ENCODE measurements at places on chromosomes 5 and 9.

DNA sequence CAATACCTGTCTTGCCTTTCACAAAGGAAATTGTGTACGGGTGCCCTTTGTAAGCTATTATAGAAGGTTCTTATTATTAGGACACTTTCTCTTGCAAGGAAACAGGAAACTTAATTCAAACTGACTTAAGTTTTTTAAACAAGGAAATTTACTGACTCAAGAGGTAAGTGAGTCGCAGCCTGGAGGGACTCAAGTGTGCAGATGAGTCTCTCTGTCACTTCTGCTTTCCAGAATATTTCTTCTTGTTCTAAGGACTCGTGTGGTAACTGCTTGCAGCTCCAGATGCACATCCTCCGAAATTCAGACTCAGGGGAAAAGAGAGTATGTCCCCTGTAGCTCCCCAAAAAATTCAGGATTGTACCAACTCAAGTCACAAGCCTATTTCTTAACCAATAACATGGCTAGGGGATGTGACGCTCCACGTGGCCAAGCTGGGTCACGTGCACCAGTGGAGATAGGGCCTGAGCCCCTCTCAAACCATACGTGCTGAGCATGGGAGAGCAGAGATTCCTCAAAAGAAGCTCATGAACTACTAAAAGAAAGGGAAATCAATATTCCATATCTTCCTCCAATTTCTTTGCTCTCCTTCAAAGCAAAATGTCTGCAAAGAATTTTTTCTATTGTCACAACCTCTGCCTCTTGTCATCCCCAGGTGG, 49.2 kb upstream of the ERCC6L2 start:
- DNase-seq = no peak

DNA sequence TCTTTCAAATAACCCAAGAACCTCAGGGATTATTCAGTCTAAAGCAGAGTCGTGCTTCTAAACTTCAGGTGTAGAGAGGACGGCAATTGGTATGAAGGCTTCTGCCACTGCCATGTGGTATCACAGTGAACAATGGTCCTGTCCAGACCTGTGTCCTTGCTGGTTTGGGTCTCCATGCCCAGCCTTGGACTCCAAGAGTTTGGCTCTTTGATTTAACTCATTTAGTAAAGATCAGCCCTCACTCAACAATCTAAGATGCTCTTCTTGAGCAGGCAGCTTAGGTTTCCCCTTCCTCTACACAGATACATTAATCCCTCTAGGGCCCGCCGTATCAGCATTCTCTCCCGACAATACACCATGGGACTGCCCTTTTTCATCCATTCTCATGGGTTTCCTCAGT, 518.0 kb downstream of the RAB3C start:
- no peak for DNase-seq

- DNase-seq = no peak
Observed at GRCh38 chr9:94904806-94905205, 178.3 kb downstream of the AOPEP start.

- no peak for DNase-seq
Observed at GRCh38 chr9:136901516-136902258, 15.4 kb downstream of the TRAF2 start.

DNA sequence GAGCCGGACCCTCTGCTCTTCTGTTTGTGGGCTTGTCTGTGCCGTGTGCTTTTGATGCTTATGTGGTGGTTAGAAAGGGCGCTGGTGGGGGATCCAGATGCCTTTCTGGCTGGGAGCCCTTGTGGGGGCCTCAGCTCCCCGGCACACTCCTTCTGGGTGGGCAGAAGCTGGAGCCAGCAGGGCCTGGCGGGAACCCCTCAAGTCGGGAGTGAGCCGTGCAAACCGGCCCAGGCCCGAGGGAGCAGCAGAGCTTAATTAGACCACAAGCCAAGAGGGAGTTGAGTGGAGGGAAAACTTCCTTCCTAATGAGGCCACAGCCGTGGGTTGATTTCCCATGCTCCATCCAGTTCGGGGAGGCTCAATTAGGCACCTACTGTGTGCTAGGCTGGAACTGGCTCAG, 76.0 kb upstream of the RNU6ATAC start:
- no peak for DNase-seq

DNA sequence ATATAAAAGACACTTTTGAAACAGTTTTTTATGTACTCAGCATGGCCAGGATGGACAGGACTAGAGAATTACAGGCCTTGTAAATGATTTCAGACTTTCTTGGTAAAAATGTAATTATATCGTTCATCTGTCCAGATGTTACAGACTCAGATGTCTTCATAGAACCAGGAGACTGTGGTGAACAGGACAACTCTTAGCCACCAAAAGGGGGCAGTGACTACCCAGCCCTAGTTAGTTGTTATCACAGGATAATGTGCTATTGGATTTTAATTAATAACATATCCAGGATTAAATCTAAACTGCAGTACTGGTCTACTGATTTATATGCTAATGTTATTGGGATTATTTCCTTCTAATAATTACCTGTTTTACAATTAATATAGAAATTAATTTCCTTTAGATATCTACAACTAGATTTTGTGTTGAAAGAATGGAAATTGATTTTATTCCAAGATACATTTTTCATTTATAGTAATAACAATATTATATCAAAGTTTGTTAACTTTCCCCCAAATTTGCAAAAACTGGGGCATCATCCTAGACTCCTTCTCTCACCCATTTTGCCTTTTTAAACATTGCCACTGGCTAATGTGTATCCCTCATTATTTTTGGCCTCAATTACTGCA, 99.4 kb downstream of the MTREX start:
- no peak for DNase-seq

GRCh38 chr5:135127439-135128240, 93.6 kb upstream of the PITX1 start:
- DNase-seq = no peak

DNA sequence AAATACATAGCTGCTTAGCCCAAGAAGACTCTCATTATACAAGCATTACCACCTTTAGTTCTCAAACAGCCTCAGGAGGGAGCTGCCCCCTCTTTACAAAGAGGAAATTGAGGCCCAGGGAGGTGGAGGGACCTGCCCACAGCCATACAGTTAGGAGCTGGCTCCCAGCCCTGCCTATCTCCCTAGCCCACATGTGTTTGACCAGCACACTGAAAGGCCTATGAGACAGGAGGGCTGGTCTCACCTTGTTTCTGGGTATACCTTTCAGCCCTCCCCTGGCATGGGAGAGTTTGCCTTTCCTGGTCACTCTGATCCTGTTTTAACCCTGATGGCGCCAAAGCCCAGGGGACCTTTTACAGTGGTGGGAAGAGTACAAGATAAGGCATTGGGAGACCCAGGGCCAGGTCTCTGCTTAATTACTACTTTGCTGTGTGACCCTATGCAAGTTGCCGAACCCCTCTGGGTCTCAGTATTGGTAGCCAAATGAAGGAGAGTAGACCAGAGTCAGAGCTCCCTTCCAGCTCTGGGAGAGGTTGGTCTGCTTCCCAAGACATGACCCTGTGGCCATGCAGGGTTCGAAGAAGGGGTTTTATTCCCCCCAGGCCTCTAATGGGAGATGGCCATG, 60.9 kb upstream of the RPL26L1 start:
- no peak for DNase-seq

DNA sequence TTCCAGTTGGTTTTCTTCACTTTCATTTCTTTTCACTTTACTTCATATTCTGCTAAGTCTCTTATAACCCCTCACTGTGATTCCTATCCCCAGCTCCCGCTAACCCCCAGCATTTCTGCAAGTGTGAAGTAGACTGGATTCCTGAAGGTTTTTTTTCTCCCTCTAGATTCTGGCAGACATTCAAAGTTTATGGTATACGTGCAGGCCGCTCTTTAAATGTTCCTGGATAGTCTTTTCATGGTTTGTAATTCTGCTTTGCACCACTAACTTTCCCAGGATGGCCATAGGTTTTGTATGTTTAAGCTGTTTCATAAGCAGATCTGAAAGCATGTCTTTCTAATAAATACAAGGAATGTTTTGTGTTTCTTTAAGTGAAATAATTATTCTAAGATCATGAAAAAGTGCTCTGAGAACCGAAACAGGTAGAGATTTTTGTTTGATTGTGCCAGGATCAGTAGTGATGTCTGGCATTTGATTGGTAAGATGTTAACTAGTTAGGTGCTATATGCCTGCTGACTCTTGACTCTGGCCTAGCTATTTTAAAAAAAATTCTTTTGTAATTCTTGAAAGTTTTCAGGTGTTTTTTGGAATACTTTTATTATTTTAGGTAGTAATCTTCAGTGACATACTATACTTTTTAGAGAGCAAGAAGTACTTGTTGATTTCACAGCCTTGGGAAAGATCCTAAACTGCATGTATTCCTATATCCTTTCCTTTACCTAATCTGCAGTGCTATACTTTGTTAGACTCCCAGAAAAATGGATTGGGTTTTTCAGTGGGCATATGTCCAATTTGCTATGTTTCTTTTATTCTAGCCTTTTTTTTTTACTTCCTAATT, 29.7 kb downstream of the CNOT6 start:
- no peak for DNase-seq

- peak; percentile 83 for DNase-seq
Observed at GRCh38 chr9:114156657-114157421, 1.5 kb downstream of the COL27A1 start.

DNA sequence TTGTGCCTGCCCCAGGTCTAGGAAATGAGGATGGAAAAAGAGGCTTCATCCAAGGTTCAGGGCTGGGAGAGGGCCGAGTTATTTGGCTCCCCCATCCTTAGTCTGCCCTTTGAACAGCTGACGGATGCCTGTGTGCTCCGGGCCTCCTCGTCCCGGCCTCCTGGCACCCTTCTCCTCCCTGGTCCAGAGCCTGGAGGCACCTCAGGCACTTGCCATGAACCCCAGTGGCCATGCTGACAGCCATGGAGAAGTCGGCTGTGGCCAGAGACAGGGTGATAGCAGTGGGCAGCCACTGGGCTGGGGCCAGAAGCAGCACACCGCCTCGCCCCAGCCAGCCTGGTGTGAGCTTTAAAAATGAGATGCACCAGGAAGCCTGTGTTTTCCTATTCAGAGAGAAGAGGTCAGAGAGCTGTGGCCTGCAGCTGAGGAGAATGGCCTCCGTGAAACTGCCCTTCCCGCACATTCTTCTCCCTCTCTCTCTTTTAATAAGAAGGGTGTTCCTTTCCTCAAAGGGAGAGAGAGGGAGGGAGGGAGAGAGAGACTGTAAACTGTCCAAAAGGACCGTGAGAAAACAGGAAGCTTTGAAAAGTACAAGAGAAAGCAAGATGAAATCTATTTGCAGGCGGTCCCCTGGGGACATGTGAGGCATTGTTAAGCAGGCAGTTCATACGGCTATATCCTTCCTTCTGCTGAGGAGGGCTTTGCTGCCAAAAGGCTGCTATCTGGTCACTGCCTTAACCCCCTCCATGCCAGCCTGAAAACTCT, 55.3 kb downstream of the ZNF366 start:
- DNase-seq = no peak

GRCh38 chr5:74198156-74198555, 442.4 kb downstream of the ENC1 start:
- no peak for DNase-seq

- DNase-seq = no peak
Observed at GRCh38 chr5:59189472-59190244, 606.8 kb downstream of the RAB3C start.

DNA sequence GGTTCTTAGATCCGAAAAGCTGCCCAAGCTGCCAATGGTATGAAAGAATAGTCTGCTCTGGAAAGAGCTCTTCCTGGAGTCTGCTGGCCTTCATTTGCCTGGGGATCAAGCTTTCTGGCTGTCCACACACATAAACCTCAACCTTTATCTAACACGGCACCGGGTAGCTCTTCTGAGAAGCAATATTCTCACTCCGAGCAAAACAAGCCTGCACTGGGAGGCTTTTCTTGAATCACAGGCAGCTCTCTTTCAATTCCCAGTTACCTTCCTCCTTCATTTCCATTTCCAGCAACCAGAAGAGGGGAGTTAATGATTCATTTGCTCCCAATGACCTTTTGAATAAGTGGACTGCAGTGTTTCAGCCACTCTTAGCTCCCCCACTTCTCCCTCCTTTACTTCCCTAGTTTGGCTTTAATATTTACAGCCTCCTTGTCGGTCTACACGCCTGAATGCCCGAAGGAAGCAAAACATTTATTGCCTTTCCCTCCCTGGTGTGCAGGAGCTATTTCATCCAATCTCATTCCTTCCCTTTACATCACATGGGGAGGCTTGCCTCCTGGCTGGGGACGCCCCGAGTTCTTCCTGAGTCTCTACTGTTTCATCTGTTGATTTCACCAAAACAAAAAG, 187.1 kb downstream of the ARHGEF28 start:
- DNase-seq = no peak

DNA sequence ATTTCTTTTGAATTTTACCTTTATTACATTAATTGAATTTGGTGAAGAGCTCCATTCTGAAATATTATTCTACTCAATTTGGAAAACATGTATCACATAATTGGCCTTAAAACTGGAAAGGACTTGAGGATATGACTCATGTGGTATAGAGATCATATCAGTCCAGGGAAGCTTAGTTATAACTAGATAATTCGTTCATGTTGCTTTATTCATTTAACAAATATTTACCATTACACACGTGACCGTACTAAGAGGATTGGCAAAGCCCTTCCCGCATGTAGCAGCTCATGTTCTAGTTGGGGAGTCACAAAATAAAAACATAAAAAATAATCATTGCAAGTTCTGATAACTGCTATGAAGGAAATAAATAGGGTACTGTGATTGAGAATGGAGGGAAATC, 1816.5 kb downstream of the MAT2B start:
- DNase-seq = no peak

GRCh38 chr5:66560371-66560770, 35.8 kb upstream of the MAST4 start:
- no peak for DNase-seq

DNA sequence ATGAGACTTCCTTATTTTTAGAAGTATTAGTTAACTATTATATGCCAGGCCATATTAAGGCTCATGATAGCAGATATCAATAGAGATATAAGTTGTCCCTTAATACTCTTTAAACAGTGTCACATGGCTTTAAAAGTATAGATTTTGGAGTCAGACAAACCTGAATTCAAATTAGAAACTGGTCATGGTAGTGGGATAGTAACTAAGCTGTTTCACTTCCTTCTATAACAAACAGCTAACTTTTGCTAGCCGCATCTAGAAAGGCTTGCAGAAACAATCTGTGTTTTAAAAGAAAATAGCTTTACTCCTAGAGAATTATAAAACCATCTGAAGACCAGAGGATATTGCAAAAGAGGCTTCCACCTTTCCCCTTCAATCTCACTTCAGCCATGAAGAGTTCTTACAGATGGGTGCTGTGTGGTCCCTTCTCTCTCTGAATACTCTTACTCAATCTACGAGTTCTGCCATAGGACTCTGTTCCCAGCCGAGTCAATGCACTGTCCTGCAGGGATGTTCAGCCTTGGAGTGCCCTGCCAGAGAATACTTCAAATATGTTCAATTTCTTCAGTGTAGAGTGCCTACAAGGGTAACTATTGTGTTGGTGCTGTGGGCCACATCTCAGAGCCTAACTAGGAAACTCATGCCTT, 810.2 kb downstream of the EFNA5 start:
- DNase-seq = no peak
